NCI-H187 (cell line): ENCODE measurements at places on chromosomes 7 and 10.

DNA sequence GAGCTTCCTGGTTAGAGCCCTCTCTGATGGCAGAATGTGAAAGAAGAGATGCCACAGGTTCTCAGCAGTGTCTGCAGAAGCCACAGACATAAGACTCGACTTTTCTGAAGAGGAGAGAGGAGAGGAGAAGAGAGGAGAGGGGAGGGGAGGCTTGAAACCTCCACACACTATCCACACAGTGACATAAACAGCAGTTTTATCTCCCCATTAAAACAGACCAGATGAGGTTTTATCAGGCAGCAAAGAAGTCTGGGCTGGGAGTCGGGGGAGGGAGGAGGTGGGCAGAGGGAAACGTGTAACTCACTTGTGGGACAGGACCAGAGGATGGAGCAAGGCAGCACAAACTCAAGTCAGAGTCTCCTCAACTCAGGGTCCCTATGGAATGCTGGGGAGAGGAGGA, 76.5 kb downstream of the XPNPEP1 start:
- DNase-seq, result no peak

DNA sequence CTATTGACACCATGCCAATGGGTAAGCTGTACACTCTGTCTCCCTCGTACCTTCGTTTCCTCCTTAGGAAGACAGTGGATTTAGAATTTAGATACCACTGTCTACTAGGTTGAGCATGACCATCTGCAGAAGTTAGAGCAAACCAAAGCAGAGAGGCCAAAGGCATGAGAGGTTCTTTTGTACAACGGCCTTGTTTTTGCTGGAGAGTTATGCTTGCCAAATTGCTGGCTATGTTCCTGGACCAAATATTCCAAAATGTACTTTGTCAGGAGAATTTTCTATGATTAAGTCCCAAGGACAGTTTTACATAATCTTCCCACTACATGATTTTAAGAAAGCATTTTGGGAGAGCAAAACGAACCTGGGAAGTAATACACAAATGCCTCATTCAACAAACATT, 47.9 kb upstream of the PLCE1 start:
- no peak for DNase-seq

GRCh38 chr10:63173468-63174232, 40.5 kb downstream of the NRBF2 start:
- no peak for DNase-seq

GRCh38 chr7:135808206-135808605, 59.6 kb upstream of the FAM180A start:
- no peak for DNase-seq

- DNase-seq, result no peak
Observed at GRCh38 chr10:132471125-132471451, 66.5 kb upstream of the INPP5A start.

GRCh38 chr7:45501791-45502190, 72.4 kb upstream of the ADCY1 start:
- DNase-seq, result no peak

DNA sequence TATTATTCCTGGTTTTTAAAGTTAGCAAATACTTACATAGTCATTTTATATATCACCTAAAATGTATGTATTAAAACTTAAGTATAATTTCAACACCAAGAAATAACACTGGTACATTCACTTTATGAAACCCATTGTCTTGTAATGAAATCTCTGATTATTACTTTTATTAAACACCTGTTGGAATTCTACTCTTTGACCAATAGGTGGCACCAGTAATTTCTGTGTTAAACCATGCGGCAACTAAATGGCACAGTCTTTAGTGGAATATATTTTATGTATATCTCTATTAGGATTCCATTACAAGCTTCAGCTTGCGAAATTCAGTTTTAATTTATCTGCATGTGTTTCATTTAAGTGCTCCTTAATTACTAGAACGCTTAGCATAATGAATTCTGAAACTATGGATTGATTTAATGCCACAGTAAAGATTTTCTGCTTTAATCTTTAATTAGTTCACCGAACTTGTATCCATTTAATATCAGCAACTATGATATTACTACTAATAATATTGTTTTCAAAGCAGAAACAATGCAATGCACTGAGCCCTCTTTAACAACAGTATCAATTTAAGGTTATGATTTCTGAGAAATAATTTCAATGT, 181.3 kb downstream of the MAGI2 start:
- DNase-seq, result no peak

DNA sequence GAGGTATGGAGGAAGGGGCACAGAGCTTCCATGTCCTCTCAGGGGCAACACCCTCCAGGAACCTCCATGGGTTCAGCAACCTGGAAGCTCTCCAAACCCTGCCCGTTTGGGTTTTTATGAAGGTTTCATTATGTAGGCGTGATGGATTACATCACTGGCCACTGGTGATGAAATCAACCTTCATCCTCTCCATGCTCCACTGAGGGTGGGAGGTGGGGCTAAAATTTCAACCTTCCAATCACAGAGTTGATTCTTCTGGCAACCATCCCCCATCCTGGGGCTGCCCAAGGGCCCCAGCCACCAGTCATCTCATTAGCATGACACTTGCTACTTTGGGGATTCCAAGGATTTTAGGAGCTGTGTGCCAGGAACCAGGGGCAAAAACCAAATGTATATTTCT, 90.1 kb downstream of the TEX36 start:
- DNase-seq, result no peak

DNA sequence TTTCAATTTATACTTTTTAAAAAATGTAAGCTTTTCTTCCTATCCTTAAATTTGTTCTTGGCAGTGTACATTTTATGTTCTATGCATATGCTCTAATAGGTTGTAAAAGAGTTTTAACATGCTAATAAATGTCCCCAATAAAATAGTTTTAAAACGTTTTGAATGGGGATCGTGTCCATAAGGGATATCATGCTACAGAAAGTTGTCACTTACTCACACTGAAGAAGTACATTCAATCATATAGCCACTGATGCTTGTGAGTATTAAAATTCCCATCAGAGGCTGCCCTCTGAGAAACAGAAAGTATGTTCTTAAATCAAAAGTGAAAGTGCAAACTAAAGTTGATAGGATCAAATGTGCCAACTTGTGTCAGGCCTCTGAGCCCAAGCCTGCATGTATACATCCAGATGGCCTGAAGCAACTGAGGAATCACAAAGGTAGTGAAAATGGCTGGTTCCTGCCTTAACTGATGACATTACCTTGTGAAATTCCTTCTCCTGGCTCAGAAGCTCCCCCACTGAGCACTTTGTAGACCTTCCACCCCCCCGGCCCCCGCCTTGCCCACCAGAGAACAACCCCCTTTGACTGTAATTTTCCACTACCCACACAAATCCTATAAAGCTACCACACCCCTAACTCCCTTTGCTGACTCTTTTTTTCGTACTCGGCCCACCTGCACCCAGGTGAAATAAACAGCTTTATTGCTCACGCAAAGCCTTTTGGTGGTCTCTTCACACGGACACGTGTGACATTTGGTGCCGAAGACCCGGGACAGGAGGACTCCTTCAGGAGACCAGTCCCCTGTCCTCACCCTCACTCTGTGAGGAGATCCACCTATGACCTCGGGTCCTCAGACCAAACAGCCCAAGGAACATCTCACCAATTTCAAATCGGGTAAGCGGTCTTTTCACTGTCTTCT, 877 bp upstream of the NOD1 start:
- DNase-seq, result no peak

DNA sequence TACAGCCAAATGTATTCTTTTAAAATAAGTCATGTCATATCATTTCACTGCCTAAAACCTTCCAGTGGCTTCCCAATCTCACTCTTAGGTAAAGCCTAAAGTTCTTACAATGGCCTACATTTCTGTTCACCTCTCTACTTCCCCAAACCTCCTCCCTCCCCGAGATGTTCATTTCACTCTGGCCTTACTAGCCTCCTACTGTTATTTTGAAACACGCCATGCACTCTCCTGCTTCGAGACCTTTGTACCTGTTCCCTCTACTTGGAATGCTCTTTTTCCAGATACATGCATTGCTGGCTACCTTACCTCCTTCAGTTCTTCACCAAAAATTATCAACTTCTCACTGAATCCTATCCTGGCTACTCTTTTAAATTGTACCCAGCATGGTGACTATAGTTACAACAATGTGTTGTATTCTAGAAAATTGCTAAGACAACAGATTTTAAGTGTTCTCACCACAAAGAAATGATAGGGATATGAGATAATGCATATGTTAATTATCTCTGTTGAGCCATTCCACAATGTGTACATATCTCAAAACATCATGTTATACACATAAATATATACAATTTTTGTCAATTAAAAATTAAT, 50.6 kb upstream of the STRIP2 start:
- DNase-seq, result no peak

GRCh38 chr7:127844165-127844564, 187.1 kb downstream of the LRRC4 start:
- no peak for DNase-seq

- DNase-seq, result no peak
Observed at GRCh38 chr7:110486549-110486948, 604.4 kb upstream of the LRRN3 start.

DNA sequence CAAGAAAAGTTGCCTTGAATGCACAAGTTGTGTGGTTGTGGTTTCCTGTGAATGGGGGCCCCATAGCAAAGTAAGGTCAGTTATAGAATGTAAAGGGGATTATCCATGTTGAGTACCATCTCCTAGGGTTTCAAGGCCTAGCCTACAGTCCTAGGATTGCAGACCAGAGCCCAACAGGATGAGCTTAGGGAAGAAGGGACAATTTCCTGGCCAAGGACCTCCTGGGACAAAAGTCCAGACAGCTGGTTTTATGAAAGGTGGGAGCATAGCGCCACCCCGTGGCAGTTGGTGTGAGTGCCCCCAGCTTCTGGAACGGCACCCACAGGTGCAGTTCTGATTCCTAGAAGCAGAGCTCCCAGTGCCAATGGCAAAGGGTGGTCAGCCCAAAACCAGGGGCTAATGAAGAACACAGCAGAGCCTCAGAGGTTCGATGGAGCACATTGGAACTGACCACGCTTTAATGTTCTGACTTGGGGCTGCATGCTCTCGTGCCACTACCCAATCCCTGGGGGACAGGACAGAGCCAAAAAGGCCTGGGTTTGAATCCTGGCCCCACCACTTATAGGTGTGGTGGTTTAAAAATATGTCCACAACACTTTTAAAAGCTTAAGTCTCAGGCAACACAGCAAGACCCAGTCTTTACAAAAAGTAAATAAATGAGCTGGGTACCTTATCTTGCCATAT, 25.8 kb upstream of the TMEM120A start:
- DNase-seq, result peak; percentile 56

- DNase-seq, result no peak
Observed at GRCh38 chr10:9786576-9786975, 1231.1 kb upstream of the CELF2 start.

- DNase-seq, result no peak
Observed at GRCh38 chr10:31023558-31023957, 8.1 kb downstream of the ZNF438 start.

DNA sequence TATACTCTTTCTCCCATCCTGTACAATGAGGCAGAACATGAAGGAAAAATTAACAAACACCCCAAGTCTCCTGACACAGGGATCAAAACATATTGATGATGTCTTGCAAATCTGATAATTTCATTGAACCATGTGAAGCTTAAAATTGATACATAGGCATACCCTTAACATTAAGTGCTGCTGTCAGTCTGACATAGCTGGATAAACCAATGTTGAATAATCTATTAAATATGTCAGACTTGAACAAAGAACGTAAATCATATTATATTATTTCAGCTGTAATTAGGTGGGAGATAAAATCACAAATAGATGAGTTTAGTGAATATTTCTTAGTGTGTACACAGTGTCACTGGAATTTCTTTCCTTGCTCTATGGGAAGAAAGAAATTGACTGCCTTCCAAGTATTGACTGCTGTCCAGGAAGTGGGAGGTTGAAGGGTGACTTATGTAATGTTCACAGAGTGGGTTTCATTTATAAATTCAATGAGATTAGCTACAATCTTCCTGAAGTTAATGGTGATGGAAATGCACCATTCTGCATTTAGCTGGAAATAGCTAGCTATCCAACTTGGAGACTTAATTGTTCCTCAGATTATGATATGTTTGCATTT, 170.8 kb downstream of the AUTS2 start:
- no peak for DNase-seq

DNA sequence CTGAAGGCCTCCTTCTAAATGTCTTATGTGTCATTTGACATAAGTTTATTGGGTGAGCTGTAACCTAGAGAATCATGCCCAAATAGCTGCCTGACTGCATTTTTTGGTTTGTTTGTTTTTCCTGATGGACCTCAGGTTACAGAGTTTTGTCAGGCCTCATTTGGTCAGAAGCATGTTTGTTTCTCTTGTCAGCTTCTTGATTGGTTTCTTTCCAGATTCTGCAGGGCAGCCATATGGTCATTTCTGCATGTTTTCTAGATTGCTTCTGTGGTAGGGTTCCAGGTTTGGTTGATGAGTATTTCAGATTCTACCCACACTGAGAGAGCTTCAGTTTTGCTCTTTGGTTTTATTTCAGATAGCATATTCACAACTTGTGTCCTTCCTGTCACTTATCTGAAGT, 28.0 kb downstream of the GLCCI1 start:
- no peak for DNase-seq

- no peak for DNase-seq
Observed at GRCh38 chr10:119284679-119285096, 77.3 kb downstream of the GRK5 start.

- DNase-seq, result peak; percentile 4
Observed at GRCh38 chr7:31633894-31634494, 53.0 kb upstream of the PPP1R17 start.

DNA sequence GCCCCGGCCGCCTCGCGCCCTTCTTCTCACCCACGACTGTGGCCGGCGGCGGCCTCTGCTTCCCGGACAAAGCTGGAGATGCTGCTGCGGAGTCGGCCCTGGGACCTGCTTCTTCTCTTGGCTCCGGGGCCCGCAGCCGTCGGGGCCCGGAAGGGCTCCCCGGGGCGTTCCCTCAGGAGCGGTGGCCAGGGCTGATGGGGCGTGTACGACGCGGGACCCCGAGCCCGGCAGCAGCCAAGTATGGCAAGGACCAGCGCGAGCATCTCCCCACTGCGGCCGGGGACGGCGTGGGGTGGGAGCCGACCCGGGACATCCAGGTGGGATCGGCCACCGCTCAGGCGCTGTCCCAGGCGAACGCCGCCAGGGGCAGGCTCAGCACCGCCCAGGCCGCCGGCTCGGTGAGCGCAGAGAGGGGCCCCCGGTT, 27.6 kb upstream of the BMS1 start:
- DNase-seq, result no peak

DNA sequence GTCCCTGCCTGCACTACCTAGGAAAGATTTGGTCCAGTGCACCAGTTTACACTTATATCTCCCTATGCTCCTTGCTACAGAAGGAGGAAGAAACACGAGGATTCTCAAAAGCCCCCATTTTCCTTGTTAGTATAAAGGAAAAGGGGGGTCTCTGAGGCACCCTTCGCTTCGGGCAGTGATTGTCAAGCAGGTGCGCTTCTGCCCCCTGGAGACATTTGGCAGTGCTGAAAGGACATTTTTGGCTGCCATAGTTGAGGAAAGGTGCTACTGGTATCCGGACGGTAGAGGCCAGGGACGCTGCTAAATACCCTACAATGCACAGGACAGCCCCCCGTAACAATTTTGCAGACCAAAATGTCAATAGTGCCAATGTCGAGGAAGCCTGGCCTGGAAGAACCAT, 193.7 kb downstream of the GFRA1 start:
- no peak for DNase-seq

- DNase-seq, result no peak
Observed at GRCh38 chr10:84862551-84862950, 534.2 kb downstream of the CCSER2 start.
